ENCODE measurements at places on chromosomes 16 and 17.

DNA sequence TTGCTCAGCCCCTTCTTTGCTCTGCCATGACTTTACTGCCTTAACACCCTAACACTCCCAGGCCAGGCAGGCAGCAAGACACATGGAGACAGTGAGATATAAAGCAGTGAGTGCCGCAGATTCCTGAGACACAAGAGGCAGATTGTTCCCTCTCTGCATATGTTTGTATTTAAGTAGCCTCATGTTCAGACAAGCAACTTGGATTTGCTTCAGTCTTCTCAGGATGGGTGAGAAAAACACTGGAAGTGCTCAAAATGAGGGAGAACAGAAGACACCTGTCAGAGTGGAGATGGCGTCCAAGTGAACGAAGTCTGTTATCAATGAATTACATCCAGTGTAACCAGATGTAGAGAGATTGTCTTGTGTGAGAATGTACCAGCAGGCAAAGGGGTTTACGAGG, 86.8 kb downstream of the CES1 start:
- no peak for DNase-seq

GRCh38 chr17:17985153-17985552, 12.5 kb downstream of the DRC3 start:
- no peak for DNase-seq

DNA sequence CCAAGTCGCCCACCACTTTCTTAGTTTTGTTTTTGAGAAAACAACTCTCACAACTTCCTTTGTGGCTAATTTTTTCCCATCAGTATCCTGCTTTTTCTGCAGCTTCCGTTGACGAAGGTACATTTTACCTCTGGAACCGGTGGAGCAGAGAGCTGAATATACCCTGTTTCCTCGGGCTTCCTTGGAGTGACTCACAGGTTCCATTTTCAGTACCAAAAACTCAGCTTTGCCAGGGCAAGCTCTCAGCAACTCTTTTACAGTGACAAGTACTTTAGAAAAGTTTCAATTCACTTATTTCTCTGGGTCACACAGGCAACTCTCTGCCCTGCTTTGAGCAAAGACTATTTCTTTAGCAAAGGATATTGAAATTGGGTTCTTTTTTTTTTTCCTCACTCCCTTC, 318.9 kb downstream of the SNX29 start:
- DNase-seq = peak; percentile 24

- DNase-seq = no peak
Observed at GRCh38 chr16:73339821-73340220, 291.9 kb upstream of the ZFHX3 start.

DNA sequence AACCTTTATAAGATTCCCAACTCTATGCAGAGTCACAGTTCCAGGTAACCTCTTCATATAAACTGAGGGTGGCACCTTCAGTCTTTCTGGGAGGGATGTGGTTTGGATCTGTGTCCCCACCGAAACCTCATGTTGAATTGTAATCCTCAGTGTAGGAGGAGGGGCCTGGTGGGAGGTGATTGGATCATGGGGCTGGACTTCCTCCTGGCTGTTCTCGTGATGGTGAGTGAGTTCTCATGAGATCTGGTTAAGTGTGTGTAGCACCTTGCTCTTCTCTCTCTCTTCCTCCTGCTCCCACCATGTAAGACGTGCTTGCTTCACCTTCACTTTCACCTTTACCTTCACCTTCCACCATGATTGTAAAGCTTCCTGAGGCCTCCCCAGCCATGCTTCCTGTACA, 30.5 kb downstream of the HS3ST2 start:
- no peak for DNase-seq

- DNase-seq = peak; percentile 16
Observed at GRCh38 chr17:61209525-61209924, 190.1 kb upstream of the TBX2 start.

DNA sequence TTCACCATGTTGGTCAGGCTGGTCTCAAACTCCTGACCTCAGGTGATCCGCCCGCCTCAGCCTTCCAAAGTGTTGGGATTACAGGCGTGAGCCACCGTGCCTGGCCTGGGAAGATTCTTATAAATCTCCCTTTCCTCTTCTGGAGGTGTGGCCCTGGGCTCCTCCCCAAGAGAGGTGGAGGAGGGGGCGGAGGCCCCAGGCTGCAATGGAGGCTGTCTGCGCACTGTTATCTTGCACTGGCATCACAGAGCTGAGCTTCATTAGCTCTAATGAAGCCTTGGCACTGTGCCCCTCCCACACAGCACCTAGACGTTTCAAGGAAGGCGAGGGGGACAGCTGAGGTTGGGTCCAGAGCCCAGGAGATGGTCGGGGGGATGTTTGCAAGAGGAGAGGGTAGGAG, 7.5 kb downstream of the ARHGAP23 start:
- DNase-seq = no peak

DNA sequence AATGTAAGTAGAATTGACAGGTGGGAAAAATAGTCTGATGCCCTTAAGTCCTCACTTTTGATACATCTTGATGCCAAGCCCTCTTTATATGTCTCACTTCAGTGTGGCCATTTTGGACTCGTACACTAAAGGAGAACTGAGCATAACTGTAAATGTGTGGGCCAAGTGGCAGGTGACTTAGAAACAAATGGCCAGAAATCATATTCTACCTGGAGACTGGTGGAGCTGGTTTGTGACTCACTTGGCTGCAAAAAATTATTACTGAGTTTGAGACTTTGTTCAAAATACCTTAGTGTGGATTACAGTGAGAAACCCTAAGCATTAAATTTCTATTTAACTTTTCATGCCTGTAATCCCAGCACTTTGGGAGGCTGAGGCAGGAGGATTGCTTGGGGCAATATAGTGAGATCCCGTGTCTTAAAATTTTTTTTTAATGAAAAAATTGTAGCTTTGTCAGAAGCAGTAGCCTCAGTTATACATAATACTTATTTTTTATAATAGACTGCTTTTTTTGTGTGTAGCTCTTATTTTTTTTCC, 5.0 kb downstream of the HAPSTR1 start:
- DNase-seq = no peak

DNA sequence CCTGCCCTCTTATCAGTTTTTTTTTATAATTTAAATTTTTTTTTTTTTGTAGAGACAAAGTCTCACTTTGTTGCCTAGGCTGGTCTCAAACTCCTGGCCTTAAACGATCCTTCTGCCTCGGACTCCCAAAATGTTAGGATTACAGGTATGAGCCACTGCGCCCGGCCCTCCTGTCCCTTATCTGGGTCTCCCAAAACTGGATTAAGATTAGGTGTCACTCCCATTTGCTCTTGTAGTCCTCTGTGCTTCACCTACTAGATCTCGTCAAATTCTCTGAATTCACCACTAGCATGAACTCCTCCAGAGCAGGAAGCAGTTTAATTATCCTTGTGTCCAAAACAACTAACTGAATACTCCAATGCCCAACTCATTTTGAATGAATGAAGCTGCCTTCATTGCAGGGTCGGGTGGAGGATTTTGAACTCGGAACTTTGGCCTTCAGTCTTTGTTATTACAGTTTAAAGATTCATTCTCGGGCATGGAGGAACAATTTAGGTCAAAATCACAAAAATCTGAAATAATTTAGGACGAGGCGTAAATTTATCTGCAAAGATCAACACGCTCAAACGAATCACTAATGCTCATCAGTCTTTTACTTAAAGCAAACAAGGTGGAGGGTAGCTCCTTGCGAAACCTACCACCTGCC, 802 bp upstream of the ATXN2L start:
- DNase-seq = no peak

GRCh38 chr17:33798308-33798707, 456.8 kb upstream of the CCL2 start:
- DNase-seq = no peak

DNA sequence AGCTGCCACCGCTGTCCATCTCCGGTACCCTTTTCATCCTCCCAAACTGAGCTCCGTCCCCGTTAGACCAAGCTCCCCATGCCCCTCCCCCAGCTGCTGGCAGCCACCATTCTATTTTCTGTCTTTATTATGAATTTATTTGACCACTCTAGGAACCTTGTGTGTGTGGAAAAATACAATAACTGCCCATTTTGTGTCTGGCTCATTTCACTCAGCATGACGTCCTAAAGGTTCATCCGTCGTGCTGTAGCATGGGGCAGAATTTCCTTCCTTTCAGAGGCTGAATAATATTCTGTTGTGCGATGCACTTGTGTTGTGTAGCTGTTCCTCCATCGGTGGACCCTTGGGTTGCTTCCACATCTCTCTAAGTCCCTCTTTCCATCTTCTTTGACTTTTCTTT, 263.1 kb downstream of the SEC14L1 start:
- DNase-seq = no peak

DNA sequence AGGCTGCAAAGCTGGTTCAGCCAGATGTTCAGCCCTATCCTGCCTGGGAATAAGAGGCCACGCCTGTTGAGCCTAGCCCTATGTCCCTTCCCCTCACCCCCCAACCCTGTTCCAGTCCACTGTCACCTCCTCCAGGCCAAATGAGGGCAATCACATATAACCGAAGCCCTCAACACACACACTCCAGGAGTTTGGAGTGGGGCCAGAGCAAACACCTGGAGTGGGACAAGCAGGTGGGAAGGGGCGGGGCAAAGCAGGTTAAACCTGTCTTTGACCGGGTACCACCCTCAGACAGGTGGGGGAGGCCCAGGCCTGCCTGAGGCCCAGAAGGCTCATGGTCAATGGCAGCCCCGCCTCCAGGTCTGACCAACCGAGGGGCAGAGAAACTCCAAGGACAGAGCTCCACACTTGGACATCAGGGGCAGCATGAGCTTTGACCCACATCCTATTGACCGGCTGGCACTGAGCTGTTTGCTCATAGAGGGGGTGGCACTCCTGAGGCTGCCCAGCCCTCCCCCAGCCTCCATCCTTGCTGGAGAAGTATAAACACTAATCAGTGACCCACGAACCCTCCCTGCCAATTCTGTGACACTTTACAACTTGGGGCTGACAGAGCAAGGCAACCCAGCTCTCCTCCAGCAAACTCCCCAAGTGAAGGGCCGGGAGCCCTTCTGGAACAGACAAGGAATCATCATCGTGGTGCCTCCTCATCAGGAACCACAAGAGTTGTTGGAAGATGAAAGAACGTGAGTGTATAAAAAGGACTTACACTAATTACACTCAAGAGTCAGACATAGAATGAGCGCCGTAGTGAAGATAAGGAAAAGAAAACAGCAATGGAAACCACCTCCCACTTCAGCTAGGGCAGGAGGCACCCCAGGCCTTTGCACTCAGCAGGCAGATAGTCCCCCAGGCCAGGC, 1.5 kb downstream of the ESRP2 start:
- no peak for DNase-seq

DNA sequence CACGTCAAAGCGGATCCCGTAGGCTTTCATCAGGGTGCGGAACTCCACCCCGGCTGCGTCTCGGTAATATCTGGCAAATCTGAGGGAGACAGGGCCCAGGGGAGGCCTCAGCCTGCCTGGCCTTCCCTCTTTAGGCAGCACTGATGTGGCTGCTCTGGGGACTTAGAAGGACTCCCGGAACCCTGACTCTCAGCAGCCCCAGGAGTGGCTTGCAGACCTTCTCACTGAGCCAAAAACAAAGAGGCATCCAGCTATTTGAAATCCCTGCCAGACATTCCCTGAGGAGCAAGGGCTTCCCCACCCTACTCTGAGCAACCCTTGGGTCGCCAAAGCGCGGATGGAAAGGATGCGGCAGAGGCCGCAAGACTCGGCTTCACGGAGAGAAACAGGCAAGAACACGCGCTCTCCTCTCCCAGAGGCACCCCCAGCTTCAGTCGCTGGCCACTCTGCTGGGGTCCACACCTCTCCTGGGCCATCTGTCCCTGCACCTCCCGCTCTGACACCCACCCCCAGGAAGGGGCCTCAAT, 7.9 kb downstream of the P2RX5 start:
- DNase-seq = no peak

Measured in astrocyte (in vitro differentiated cells and primary cell).